ENCODE measurements at places on chromosomes 3 and 15.

DNA sequence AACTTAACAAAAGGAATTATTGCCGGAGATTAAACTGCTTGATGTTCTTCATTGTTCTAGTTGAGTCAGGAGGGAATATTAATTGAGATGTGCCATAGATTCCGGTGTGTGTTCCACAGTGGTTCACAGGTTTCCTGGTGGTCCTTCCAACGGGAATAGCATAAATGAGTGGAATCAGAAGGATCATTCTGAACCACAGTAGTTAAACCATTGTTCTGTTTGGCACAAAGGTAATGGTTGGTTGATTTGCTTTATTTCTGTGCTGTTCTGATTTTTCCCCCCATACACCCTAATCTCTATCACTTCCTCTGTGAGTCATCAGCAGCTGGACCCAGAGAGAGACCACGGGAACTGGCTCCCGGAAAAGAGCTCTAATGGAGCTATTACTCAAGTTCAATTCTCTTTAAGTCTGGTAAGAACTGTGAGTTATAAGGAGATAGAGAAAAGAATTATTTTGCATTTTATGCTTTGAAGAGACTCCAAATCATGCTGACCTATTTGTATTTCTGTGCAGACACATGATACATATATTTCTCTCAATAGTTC lies 627.2 kb downstream of the ZIC1 start:
- DNase-seq: no peak

DNA sequence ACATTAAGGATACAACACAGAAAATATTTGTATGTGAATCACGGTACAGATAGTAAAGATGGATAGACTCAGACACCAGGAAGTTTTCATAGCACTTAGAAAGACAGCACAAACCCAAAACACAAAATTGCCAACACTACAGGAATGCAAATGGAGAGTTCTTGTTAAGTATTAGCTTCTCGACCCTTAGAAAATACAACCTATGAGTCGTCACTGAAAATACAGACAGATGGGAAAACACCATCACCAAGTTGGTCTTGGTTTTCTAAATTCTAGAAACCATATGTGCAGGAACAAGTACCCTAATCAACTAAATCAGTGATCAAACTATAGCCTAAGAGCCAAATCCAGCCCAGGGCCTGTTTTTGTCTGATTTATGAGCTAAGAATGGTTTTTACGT lies 50.7 kb downstream of the PEAK1 start:
- no peak for DNase-seq

DNA sequence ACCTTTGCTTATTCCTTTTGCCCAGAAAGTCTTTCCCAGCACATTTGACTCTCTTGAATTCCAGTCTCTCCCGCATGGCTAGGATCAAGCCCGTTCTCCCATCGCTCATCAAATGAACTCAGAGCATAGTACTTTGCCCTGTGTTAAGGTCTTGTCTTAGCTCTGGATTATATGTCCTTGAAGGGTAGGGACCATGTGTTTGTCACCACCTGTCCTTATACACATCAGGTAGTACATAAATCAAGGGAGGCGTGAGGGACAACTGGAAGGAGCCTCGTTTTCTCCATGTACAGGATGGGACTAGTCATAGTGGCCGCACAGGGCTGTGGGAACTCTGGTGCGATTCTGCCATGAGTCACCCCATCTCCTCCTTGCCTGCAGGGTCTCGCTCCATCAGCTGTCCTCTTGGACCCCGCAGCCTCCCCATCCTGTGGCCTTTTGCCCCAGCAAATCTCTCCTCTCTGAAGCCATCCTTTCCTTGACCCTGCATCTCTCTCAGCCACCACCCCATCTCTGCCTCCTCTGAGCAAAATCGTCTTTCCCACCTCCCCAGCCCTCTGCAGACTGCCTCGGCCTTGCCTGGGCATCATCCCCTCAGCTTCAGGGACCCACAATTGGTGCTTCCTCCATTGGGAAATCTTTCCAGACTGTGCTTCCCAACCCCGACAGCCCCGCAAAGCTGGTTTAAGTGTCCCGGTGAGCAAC lies 33.4 kb upstream of the RAB6B start:
- no peak for DNase-seq

DNA sequence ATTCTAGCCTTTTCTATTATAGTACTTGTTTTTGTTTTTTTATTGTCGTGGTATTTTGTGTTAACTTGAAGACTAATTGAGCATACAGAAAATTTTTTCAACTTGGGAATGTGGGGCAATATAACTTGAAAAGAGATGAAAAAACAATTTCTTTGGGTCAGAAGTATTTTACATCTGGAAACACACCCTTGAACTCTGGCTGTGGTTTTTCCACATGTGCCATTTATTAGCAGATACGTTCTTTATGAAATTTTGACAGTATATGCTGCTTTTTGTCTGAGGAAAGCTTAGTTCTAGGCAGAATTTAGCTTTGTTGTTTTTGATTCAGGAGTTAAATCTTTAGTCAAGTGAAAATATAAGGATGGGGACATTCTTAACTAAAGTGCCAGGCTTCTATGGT lies 44.7 kb downstream of the TCF12 start:
- DNase-seq: no peak

DNA sequence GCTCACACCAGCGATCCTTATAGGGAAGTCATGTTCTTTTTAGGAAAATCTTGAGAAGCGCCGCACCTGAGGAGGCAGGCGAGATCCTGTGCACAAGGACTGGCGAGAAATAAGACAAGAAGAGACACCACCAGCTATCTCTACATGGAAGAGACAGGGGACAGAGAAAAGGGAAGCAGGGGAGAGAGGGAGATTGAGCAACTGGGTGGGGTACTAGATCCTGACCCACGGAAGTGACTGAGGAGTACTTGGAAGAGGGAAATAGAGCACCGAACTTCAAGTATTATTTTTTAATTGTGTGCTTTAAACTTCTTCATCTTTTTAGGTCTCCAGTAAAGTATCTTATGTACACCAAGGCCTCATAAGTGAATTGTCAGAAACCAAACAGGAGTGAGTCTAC lies 742.0 kb upstream of the LMCD1 start:
- no peak for DNase-seq

GRCh38 chr3:13213911-13214846 lies 140.9 kb upstream of the IQSEC1 start:
- no peak for DNase-seq

DNA sequence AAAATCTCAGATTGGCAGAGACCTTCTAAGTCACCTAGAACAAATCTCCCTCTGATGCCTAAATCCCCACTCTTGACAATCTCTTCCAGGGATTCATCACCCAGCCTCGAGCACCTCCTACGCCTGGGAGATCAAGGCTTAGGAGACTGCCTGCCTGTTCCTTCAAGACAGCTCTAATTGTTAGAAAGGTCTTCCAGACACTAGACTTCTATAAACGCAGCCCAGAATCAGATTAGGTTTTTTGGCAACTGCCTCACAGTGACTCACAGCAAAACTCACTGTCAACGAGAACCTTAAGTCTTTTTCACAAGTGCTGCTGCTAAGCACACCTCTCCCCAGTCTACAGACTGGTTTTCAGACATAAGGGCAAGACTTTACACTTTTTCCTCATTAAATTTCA lies 23.1 kb downstream of the SRGAP3 start:
- no peak for DNase-seq

- no peak for DNase-seq
These were observed 30.5 kb downstream of the ATP2B2 start for GRCh38 chr3:10474847-10475246.

- no peak for DNase-seq
These were observed 464.3 kb upstream of the RGMA start for GRCh38 chr15:93553167-93553935.

GRCh38 chr3:72587282-72587681 lies 261.0 kb downstream of the SHQ1 start:
- no peak for DNase-seq

GRCh38 chr3:111763001-111763471 lies 96.0 kb upstream of the PHLDB2 start:
- DNase-seq: no peak

DNA sequence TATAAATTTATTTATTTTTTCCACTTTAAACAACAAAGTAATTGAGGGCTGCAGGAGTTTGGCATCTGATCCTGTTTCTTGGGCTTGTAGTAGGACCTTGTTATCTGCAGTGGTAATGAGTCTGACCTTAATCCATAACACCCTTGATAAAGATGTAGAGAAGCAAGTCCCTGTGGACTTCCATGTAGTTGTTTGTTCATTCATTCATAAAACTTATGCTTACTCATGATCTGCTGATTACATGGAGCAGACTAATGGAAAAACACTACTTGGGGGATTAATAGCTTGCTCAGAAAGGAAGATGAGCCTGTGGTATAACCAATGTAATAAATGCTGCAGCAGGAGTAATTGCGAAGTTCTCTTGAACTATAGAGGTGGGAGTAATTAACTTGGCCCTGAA lies 271.5 kb upstream of the TBL1XR1 start:
- no peak for DNase-seq

DNA sequence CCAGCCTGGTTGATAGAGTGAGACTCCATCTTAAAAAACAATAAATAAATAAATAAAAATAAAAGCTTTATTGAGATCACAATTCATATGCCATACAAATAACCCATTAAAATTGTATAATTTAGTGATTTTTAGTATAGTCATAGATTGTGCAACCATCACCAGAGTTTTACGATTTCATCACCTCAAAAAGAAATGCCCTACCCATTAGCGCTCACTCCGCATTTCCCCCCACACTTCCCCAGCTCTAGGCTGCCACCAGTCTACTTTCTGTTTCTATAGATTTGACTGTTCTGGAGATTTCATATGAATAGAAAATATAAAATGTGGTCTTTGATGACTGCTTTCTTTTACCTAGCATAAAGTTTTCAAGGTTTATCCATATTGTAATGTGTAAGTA lies 57.0 kb downstream of the ARHGEF26 start:
- DNase-seq: no peak

- no peak for DNase-seq
These were observed 19.2 kb downstream of the SLC15A2 start for GRCh38 chr3:121913305-121913990.

DNA sequence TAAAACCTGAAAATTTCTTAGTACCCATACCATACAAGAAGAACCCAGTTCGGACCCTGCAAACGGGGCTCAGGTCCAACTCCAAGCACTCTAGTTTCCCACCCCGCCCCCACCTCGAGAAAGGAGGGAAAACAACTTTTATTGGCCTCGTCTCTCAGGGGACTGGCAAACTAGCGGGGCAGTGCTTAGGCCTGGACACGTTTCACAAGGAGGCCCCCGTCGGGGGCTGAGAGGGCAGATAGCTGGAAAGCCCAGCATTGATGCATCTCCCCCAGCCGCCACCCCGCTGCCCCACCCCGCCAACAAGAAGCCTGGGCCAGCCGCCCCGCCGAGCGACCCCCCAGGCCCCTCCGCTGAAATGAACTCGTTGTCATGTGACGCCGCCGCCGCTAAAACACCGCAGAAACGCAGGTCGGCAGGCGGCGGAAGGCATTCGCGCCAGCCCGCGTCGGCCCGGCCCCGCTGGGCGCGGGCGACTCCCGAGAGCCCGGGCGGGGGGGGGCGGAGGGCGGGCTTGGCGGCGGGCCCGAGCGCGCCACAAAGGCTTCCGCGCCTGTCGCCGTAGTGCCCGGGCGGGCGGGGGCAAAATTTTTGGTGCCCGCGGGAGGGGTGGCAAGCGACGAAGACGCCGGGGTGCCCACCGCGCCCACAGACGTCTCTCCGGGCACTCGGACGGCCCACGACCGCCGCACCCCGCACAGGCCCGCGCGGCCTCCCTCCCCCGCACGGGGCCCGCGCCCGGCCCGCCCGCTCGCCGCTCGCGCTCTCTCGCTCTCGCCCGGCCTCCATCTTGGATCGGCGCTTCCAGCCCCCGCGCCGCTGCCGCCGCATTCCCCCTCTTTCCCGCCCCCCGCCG lies 634 bp downstream of the STAG1 start:
- peak; percentile 72 for DNase-seq

- no peak for DNase-seq
These were observed 6.9 kb downstream of the PRSS50 start for GRCh38 chr3:46710671-46711295.

DNA sequence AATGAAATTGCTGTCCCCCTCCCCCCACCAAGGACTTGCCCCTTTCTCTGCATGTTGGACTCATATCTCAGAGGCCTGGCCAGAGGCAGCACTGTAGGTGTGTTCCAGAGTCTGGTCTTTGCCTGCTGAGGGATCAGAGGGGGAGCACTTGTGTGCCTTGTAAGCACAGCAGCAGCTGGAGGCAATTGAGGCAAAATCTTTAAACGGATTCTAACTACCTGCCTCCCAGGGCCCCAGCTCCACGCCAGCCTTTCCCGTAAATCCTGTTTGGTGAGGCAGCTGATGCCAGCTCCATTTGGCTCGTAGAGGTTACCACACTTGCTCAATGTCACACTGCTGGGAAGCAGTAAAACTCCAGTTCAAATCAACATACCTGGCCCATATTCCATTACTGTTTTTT lies 2.3 kb upstream of the IDH2 start:
- no peak for DNase-seq

DNA sequence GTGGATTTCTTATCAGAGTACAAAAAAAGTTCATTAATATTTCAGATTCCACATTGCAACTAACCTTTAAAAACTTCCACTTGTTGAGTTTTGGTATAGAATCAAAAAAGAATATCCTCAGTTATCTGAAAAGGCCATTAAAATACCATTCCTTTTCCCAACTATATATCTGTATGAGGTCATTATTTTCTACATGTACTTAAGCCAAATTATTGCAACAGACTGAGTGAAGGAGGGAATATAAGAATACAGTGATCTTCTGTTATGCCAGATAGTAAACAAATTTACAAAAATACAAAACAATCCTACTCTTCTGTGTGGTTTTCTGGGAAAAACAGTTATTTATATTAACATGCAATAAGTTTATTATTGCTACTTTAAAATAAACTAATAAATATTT lies 5.7 kb upstream of the GANC start:
- no peak for DNase-seq

- no peak for DNase-seq
These were observed 23.0 kb downstream of the MESD start for GRCh38 chr15:80966431-80967197.

DNA sequence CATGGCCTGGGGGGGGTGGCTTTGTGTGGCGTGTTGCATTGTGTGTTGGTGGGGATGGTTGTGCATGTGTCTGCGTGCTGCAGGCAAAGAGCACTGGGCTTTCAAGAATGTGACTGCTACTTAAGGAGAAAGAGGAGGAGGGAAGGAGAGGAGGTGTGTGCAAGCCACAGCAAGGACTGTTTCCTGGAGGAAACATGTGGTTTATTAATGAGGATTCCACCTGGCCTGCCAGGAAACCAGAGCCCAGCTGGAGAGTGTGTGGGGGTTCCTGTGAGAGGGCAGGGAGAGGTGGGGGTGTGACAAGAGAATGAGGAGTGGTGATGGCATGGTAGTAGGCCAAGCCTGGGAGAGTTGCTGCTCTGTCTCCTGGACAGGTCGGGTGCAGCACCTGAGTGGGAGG lies 258.1 kb upstream of the ROPN1 start:
- no peak for DNase-seq

DNA sequence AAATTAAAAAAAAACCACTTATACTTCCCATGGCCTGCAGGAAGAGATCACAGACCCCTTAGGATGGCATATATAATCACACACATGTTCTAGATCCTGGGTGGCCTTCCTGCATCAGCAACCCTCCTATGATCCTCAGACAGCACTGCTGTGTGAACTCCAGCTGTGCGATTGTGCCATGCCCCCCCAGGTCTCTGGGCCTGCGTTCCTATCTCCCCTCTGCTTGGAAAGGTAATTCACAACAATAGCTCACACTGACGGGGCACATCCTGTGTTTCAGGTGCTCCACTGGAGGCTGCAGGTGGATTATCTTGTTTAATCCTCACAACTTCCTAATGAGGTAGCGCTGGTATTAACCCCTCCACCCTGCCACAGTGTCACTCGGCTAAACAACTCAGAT lies 71.2 kb upstream of the GLCE start:
- DNase-seq: no peak

Data from tibial nerve (tissue), 4 donors.